ENCODE measurements at places on chromosomes 11 and 22.

DNA sequence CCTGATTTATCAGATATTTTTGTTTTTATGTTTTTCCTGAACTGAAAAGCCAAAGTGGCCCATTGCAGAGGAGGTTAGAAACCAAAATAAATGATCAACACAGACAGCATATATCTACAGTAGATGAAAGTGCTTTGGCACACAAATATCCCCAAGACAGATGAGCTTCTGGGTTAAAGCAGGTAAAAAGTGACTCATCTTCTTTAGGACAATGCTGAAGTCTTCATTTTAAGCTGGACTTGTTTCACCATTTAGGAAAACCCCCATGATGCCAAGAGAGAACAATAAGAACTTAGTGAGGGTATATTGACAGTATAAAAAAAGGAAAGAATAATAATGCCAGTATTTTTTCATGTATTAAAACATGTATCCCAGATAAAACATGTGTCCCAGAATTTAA is 100.8 kb upstream of the OR9G4 start:
- no peak for DNase-seq

- DNase-seq, result no peak
Observed at GRCh38 chr11:72079819-72080325, 470 bp downstream of the NUMA1 start.

- no peak for DNase-seq
Observed at GRCh38 chr11:117837791-117838190, 13.2 kb upstream of the FXYD2 start.

- DNase-seq, result peak; percentile 46
Observed at GRCh38 chr11:69049490-69049867, 747 bp downstream of the TPCN2 start.

GRCh38 chr11:116492600-116492999 is 280.2 kb downstream of the BUD13 start:
- DNase-seq, result no peak

- DNase-seq, result no peak
Observed at GRCh38 chr22:46390105-46390651, 54.7 kb downstream of the TRMU start.

DNA sequence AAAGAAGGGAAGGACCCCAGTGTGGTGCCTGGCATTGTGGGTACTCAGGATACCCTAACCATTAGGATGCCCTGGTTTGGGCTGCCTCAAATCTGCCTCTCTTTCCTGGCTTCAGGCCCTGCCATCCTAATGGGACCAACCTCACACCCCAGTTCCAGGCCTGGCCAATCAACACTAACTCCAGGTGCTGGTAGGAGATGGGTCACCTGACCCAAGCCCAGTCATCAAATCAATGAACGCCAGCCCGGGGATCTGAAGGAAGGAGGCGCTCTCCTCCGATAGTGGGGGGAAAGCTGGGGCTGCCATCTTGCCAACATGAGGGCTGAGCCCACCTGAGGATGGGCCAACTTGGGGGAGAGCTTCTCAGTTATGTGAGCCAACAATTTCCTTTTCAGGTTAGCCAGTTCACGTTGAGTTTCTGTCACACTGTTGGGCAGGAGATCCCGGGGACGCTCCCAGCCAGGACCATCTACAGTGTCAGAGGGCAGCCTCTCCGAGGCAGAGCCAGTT is 12.7 kb downstream of the MFNG start:
- no peak for DNase-seq

DNA sequence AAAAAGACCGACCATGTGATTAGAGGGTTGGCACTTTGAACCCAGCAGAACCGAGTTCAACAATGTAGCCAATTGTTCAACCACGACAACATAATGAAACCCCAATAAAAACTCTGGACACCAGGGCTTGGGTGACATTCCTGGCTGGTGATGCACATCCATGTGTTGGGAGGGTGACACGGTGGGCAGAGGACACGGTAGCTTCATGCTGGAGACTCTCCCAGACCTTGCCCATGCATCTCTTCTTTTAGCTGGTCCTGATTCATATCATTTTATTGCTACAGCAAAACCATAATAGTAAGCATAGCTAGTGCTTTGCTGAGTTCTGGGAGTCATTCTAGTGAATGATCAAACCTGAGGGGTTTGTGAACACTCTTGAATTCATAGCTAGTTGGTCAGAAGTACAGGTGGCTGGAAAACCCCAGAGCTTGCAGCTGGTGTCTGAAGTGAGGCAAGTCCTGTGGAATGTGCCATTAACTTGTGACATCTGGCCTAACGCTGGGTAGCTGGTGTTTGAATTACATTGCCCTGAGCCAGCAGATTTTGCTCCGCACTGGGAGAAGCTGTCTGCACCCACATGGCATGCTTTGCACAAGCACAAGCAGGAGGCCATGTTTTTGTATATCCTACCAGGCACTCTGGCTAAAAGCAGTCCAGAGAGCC is 14.0 kb downstream of the RPUSD4 start:
- no peak for DNase-seq

- no peak for DNase-seq
Observed at GRCh38 chr22:46612341-46612903, 7.8 kb upstream of the GRAMD4 start.

DNA sequence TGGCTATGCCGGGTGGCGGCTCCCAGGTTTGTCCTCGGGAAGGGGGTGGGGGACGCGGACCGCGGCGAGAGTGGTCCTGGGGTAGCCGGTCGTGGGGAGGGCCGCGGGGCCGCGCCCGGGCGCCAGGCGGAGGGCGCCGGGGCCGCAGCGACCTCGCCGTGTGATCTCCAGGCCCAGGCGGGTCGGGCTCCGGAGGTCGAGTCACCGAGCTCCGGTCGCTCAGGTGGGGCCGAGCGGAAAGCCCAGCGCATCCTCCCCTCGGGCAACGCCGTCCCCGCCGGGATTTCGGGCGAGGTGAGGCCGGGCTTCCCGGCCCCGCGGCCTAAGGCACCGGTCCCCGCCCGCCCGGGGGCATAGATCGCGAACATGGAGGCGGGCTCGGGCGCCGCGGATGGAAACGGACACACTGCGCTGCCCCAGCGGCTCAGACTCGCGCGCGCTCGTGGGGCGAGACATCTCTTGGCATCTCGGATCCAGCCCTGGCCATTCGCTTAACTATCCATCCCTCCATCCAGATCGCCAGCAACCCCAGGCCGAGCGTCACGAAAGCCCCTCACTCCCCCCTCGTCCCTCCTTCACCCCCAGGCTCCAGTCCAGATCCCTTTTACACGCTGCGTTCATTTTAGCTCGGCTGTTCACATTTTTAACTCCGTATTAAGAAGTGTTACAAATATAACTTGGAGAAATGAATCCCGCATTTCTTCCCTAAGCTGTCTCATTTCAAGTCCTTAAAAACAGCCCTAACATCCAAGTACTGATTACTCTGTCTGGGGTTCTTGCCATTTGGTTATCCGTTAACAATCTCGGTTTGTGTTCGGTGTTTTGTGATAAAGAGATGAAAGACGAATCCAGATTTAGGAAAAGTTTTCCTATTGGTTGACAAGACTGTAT is 460 bp downstream of the ZC3H12C start:
- peak; percentile 27 for DNase-seq

DNA sequence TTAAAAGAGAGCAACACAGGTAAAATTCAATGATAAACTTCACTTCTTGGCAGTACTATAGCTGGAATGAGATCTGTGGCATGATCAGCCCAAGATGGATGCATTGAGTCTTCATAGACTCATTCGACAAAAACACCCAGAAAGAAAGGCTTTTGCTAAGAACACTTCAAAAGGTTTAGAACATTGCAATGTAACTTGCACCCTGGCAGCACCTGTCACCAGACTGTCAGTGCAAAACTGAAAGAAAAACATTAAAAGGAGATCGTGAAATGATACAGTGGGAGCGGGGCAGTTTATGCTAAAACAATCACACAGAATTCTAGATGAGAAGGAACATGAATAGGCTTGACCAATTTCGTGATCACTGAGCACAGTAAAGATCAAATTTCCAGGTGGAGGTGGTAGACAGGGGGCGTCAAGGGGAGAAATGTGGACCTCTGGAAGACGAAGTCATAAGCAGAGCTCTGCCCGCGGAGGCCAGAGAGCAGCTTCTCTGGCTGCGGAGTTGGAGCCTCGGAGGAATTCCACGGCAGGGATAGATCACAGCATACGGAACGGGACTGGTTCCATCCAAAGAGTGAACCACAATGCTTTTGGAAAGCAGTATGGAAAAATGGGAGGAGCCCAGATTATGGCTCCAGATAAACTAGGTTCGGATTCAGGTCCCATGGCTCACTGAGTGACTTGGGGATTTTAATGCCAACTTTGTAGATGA is 11.9 kb downstream of the VSIG10L2 start:
- no peak for DNase-seq

- peak; percentile 46 for DNase-seq
Observed at GRCh38 chr22:31089160-31090100, 8.3 kb downstream of the SMTN start.

Measured in stimulated activated naive CD8-positive, alpha-beta T cell treated with anti-CD3 and anti-CD28 coated beads, Interleukin-15, Interleukin-2, amounts not matched to agents 100 U/mL and 50 U/mL, for 24 hours (primary cell).